Bronchial epithelial cell (primary cell): ENCODE measurements at places on chromosomes 3 and 15. TPM values are rescaled to one million over a fixed set of nuclear protein-coding genes. Genes with fewer than 3 reads are reported as not detected.

AHSG gene
- 0.13 TPM in 1 of 2 replicates, not detected in the other for total RNA-seq

- DNase-seq: no peak
Measured at GRCh38 chr3:143924522-143925285, 46.9 kb upstream of the DIPK2A start.

ATP13A4 gene
- 4.2 and 37.3 TPM in 2 replicates for total RNA-seq

DNA sequence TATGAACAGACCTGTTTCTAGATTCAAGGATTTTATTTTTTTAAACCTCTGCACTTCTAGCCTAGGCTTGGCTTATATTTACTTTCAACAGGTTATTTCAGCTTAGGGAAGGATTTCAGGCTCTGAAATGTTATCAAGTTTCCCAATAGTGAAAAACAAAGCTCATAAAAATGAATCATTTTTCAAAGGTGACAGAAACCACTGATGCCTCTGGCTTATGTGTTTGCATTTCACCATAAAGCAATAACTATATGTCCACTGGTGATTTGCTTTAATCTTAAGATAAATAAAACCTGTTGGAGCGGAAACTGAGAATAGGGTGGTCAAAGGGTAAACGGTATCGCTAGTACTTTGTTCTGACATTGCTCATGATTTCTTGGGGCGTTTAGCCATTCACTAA, 141.2 kb upstream of the LRIG1 start:
- DNase-seq: peak; percentile 34

CTXN2 gene
- total RNA-seq: not detected in 2 replicates

GRCh38 chr3:105177576-105177975, 189.1 kb upstream of the ALCAM start:
- no peak for DNase-seq

GRCh38 chr15:99603828-99604227, 38.0 kb downstream of the MEF2A start:
- no peak for DNase-seq

DNA sequence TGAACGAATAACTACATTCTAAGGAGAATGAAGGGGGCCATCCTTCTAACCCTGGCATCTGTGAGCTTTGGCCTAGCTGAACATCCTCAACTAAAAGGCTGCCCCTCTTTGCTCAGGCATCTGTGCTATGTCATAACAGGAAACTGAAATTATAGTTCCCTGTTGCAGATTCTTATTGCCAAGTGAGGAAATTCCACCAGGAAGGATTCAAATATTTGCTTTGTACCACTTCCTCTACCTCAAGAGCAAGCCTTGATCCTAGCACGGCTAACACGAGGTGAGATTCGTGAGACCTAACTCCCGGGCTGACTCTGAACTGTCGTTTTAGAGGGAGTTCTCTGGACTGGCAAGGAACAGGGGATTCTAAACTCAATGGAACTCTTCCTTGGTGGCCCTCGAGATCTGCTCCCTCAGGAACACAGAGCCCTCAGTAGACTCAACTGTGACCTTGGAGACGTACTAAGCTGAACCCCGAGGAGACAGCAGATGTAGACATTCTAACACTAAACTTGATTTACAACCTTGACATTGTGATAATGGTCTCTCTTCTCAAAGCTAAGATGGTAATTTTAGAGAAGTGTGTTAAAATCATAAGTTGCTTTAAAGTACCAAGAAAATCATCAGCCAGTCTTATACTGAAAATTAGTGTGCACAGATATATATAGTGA, 4.2 kb downstream of the SPG21 start:
- DNase-seq: peak; percentile 42

GRCh38 chr3:195596765-195597171, 13.0 kb upstream of the APOD start:
- no peak for DNase-seq

ALG1L2 gene
- not detected in 2 replicates for total RNA-seq

CFAP100 gene
- total RNA-seq: not detected in 2 replicates

ANKRD63 gene
- not detected in 2 replicates for total RNA-seq

MESP1 gene
- 0.26 and 1.4 TPM in 2 replicates for total RNA-seq

DNA sequence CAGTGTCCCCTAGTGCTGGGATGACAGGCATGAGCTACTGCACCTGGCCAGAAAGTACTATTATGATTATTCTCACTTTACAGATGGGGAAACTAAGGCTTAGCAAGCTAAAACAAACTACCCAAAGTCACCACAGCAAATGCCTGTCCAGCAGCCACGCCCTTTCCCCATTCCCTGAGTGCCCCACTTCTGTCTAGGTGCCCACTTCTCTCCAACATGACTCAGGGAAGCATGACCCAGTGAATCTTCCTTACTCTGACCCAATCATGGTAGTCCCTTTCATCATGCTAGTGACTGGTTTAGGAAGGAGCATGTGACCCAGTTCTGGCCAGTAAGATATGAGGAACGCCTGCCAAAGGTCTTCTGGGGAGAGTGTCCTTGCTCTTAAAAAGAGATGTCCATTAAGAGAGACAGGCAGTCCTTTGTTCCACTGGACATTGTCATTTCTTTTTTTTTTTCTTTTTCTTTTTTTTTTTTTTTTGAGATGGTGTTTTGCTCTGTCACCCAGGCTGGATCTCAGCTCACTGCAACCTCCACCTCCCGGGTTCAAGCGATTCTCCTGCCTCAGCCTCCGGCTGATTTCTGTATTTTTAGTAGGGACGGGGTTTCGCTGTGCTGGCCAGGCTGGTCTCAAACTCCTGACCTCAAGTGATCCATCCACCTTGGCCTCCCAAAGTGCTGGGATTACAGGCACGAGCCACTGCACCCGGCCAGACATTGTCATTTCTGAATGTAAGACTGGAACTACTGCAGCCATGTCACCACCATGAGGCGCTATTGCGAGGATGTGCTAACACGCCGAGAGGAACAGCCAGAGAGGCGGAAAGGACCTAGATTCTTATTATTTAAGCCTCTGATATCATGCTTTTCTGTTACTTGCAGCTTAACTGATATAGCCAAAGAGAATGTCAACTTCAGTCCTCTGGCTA, 19.8 kb downstream of the MEGF11 start:
- DNase-seq: peak; percentile 34

THBS1 gene
- total RNA-seq: 37.8 and 162 TPM in 2 replicates

- peak; percentile 48 for DNase-seq
Measured at GRCh38 chr3:56918111-56918568, 116.4 kb upstream of the ARHGEF3 start.

GRCh38 chr3:131007782-131008181, 18.8 kb downstream of the ASTE1 start:
- no peak for DNase-seq

DNA sequence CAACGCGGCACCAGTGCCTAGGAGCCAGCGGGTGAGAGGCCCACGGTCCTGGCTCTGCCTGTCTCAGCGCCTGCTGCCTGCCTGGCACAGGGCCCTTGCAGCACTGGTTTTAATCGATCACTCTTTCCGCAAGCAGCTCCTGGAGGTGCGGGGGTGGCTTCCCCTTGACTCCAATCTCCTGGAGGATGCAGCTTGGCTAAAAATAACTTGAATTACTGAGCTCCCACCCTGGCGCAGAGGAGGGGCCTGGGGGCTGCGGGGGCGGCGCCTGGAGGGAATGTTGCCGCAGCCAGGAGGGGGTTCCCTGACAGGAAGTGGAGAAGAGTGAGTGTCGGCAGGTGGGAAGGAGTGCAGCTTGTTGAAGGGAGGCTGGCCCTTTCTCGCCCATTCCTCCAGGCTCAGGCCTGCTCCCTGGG, 9.9 kb upstream of the RPL29 start:
- DNase-seq: peak; percentile 72

GRCh38 chr15:70646169-70646568, 117.2 kb downstream of the UACA start:
- DNase-seq: no peak

GPR87 gene
- 56.9 and 64.5 TPM in 2 replicates for total RNA-seq

DNA sequence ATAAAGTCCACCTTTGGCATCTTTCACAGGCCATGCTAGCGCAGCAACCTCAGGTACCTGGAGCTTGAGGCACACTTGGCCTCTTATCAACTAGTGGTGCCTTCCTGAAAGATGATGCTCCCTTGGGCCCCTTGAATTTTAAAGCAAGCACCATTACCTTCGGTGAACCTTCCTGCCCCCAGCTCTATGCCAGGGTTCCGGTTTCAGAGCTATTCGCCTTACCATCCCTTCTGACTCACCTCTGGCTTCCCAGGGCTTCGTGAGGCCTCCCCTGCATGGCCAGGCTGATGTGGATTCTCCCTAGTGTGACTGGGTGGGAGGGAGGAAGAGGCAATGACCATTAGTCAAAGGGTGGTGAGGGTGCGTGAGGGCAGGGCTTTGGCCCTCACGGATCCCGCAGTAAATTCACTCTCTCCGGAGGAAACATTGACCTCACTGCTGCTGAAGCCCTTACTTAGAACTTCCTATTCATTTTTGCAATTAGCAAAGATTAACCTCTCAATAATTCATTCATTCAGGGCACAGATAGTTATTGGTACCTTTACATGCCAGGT, 16.3 kb downstream of the BHLHE40 start:
- DNase-seq: peak; percentile 96

GOLGA8J gene
- not detected in 2 replicates for total RNA-seq

DNA sequence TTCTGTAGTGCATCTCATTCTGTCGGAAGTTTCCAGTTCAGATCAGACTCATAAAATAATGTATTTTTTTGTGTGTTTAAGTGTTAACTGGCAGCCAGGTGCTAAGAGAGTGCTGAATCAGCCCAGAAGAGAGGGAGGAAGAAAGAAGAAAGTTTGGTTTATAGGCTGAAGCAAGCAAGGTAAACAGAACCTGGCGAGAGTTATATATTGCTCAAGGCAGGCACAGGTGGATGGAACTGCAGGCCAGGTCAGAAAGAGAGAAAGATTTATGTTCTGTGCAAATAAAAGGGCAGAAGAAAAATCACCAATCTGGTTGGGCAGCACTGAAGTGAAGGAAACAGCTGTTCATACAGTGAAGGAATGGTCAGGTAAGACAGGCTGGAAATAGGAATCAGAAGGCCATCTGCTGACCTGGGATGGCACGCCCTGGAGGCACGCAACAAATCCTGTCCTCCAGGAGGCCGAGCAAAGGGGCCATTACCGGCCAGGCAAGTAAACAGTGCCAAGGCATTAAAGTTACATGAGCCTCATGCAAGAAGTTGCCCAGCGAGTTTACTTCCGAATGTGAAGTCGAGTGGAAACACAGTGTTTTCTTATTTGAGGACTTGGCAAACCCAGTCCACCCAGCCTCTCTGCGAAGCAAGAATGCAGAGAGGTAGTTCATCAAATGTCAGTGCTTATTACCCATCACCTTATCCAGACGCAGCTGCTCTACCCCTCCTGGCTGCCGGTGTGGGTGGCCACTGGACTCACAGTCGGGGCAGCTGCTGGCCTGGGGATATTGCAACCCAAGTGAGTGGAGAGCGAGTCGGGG, 309.8 kb downstream of the VPS13C start:
- DNase-seq: peak; percentile 29

DNA sequence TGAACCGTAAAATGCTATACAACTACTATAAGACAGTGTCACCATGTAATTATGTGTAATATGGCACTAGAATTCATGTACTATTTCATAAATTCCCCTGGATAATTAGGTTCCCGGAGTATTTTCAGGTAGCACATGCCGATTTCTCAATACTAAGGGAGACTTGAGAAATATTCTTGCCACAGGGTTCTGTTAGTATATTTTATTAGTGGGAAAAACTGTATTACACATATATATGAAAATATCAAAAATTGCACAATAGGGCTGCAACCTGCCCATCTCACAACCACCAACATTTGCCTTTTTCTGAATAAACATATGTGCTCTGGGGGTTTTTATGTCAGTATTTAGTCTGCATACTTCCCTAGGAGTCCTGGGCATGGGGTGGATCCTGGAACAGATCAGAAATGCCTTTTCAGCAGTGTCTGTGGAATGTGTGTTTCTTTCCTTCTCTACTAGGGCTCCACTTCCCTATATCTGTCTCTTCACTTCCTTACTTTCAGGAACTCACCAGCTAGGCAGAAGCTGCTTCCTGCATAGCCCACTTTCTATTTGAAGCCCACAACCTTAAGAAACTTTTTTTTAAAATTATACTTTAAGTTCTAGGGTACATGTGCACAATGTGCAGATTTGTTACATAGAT, 87.5 kb downstream of the RPL39L start:
- DNase-seq: no peak

DNA sequence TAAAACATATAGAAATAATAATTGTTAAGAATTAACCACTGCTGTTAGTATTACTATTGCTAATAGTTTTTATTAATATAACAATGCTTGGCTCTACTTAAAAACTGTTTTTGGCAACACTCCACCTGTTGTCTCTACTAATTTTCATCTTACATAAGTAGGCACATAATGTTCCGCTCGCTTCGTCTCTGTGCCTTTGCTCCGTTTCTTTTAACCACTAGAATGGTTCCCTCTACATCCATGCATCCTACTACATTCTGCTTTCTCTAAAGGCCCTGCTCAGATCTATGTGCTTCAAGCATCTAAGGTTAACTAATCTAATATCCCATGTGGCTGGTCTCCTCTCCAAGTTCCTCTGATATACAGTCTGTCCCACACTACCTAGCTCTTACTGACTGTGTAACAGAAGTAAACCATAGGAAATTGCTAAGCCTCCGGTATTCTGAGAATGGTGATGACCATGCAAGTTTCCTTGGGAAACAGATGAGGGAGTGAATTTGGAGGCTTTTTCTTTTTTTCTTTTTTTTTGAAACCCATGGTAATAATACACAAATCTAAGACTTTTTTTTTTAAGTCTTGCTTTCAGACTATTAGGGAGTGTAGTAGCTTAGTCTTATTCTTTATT, 138.3 kb downstream of the P3H2 start:
- no peak for DNase-seq

DNA sequence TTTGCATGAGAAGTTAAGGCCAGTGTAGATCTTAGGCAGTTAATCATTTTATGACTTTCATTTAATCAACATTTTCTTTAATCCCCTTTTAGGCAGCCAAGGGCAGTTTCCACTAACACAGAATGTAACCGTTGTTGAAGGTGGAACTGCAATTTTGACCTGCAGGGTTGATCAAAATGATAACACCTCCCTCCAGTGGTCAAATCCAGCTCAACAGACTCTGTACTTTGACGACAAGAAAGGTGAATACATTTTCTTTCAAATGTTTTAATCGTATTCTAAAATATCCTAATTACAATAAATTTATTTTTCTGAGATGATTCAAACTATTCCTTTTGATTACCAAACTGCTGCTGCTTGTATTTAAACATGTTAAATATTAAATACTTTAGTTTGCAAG, 843.2 kb downstream of the CADM2 start:
- DNase-seq: peak; percentile 49

ZBTB11 gene
- total RNA-seq: 30.3 and 34.2 TPM in 2 replicates

DNA sequence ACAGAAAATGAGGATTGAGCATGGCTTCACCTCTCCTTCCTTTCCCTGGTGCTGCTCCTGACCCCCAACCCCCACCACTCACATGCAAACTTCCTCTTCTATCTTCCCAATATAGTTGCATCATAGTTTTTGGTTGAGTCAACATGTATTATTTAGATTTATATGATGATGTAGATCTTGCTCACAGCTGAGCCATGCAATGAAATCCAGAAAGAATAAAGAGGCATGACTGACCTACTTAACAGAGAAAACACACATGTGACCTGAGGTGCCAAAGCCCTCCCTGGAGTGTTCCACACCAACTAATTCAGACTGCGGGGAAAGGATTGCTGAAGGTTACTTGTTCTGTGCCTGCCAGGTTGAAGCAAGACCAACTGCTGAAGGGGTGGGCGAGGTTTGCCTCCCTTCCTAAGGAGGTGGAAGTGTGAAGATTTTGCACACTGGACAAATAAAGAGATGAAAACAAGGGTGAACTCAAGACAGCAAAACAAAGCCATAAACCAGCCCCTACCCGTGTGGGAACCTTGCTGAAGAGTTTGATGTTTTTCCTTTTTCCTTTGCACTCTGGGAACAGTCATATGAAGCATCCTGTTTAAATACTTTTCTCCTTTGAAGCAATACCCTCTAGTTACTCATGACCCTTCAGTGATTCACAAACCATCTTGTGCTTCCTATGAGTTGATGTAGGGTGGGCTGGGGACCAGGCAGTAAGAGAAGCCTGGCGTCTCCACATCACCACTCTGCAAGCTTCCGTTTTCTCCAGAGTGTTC, 155.2 kb upstream of the UBE2E1 start:
- DNase-seq: peak; percentile 96
